Naive thymus-derived CD8-positive, alpha-beta T cell (primary cell): ENCODE measurements at places on chromosomes 12 and 14.

DNA sequence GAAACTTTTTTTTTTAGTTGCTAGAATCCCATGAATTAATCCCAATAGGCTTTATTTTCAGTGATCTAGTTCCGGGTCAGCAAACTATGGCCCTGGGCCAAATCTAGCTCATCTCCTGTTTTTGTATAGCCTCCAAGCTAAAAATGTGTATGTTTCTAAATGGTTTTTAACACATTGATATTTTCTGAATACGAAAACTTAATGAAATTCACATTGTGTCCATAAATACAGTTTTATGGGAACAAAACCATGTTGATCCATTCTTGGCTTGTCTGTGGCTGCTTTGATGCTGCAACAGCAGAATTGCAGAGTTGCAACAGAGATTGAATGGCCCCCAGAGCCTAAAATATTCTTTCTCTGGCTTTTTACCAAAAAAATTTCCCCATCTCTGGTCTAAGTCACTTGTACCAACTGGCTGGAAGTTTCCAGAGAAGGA is 47.5 kb downstream of the ZNF664 start:
- no peak for DNase-seq

DNA sequence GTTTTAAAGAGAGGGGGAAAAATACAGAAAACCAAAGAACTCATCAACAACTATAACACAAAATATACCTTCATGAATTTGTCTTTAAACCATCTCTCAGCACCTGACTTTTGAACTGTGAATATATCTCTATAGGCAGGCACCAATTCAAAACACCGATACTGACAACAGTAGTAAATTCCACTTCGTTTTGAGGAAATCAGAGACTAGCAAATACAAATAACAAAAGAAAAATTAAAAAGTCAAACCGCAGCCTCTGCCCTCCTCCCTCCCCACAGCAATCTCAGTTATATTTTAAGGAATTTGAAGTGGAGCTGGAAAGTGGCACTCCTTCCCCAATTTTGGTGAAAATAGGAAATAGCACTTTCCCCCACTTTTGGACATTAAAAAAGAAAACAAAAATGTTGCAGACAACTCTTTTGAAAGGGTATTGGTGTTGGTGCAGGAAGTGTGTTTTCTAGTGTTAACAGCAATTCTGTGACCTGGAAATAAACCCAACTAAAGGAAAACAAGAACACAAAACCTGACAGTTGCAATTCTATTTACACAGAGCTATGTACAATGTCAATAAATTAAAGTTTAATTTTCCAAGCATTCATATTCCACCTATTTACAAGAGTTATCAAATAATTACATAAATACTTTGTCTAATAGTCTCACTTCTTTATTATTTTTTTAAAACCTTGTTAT is 13.5 kb downstream of the TBX3 start:
- no peak for DNase-seq

- DNase-seq: no peak
Observed at GRCh38 chr12:3191450-3191849, 114.3 kb downstream of the TSPAN9 start.

DNA sequence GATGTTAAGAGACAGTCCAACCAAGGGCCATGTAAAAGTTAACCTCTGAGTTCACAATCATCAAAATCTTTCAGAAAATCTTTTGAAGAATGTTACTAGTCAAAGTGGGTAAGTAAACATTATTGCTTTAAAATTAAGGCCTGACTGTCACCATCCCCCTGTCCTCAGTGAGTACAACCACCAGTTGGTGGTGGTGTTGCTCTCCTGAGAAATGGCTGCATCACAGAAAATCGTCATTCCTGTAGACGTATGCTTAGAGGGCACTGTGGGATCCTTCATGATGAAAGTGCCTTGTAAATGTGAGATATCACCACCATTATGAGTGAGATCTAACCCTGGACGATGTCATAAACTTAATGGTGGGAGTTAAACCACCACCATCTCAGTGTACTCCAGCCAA is 451.2 kb downstream of the RPS29 start:
- no peak for DNase-seq

DNA sequence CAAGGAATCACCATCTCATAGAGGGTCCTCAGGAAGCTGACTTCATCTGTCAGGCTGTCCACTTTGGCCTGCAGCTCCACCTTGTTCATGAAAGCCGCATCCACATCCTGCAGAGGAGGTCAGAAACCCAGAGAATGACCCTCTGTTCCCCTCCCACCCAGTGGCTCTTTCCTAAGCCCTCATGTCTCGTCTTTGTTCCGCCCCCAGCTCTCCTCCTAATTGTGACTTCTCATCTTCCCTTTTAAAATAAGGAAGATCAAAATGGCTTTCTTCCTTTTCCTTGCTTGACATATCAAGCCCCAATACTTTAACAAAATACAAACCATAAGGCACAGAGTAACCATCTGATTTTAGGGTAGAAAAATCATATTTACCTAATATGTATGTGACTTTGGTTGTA is 4.4 kb downstream of the KRT76 start:
- no peak for DNase-seq

DNA sequence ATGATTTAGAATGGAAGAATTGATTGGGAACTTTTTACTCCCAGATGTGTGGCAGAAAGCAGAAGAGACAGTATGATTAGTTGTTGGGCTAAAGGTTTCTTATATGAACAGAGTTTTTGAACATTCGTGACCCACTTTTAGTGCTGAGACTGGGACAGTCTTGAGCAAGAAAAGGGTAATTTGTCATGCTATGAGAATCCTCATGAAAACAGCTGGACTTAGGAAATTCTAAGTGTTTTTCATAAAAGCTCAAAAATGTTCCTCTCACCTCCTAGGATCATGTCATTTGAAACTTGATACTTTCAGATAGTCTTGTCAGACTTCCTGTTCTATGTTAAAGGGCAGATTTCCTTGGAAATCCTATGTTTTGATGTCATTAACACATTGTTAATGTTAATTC is 86.1 kb downstream of the MGAT4C start:
- DNase-seq: no peak

- no peak for DNase-seq
Observed at GRCh38 chr14:102878970-102879460, 43.4 kb upstream of the AMN start.

- no peak for DNase-seq
Observed at GRCh38 chr12:119594772-119595445, 1.3 kb downstream of the TMEM233 start.

GRCh38 chr14:99177886-99178835 is 93.8 kb downstream of the BCL11B start:
- no peak for DNase-seq

DNA sequence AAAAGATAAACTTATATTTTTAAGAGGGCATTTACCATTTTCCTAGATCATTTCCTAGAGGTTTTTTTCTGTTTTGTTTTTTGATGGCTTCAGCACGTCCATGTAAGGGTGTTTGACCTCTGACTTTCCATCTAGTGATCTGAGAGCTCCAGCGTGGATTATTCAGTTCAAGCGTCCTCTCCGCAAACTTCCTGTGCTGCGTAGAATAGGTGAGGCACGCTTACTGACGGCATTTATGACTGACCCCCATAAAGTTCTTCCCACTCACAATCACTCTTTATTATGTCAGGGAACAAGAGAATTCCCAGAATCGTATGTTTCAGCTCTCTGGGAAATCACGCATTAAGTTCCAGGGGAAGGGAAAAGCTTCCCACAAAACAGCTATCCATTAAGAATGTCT is 16.4 kb downstream of the CCDC92 start:
- no peak for DNase-seq

DNA sequence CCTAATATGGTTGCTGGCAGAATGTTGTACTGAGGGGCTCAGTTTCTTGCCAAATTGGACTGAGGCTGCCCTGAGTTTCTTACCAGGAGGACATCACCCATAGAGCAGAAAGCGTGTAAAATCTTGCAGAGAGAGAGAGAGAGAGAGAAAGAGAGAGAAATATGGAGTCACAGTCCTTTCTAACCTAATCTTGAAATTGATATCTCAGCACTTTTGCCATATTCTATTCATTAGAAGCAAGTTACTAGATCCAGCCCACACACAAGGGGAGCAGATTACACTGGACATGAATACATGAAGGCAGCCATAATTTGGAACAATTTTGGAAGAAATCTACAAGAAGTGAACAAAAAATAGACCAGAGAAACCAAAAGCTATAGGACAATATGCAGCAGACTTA is 4.1 kb upstream of the CD163L1 start:
- no peak for DNase-seq

- DNase-seq: no peak
Observed at GRCh38 chr14:77559381-77559780, 57.1 kb downstream of the SPTLC2 start.

- peak; percentile 63 for DNase-seq
Observed at GRCh38 chr12:46219877-46220655, 48.8 kb downstream of the SLC38A1 start.

GRCh38 chr12:98754095-98754494 is 109.0 kb downstream of the APAF1 start:
- DNase-seq: no peak

- DNase-seq: no peak
Observed at GRCh38 chr14:59344691-59345455, 120.3 kb downstream of the GPR135 start.

- no peak for DNase-seq
Observed at GRCh38 chr12:51985154-51985835, 21.5 kb upstream of the TAMALIN start.

DNA sequence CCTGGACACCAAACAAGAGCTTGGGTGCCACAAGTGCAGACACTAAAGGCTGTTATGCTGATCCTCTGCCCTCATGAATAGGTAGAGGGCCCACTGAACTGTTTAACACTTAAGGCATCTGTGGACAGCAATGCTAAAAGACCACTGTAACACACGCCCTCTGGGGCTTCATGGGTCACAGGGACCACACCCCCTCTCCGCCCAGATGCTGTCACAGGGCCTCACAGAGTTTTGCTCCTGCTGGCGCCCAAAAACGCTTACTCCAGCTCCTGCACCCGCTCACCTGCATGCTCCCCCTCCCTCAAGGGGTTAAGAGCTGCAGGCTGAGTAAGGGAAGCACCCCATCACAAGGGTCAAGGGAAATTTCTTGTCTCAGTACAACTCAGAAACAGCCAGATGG is 141.8 kb upstream of the NUDT4 start:
- DNase-seq: no peak

- no peak for DNase-seq
Observed at GRCh38 chr14:92994942-92995341, 72.0 kb downstream of the CHGA start.

- DNase-seq: no peak
Observed at GRCh38 chr12:80099259-80099658, at the start of gene OTOGL. Gene OTOGL, plus strand, starts transcription at chr12:80099537. Its CDS starts 109,895 bp downstream, at chr12:80209432.

GRCh38 chr12:89126712-89127111 is 225.6 kb downstream of the DUSP6 start:
- DNase-seq: no peak

- no peak for DNase-seq
Observed at GRCh38 chr12:107661830-107662229, 23.8 kb upstream of the PWP1 start.

DNA sequence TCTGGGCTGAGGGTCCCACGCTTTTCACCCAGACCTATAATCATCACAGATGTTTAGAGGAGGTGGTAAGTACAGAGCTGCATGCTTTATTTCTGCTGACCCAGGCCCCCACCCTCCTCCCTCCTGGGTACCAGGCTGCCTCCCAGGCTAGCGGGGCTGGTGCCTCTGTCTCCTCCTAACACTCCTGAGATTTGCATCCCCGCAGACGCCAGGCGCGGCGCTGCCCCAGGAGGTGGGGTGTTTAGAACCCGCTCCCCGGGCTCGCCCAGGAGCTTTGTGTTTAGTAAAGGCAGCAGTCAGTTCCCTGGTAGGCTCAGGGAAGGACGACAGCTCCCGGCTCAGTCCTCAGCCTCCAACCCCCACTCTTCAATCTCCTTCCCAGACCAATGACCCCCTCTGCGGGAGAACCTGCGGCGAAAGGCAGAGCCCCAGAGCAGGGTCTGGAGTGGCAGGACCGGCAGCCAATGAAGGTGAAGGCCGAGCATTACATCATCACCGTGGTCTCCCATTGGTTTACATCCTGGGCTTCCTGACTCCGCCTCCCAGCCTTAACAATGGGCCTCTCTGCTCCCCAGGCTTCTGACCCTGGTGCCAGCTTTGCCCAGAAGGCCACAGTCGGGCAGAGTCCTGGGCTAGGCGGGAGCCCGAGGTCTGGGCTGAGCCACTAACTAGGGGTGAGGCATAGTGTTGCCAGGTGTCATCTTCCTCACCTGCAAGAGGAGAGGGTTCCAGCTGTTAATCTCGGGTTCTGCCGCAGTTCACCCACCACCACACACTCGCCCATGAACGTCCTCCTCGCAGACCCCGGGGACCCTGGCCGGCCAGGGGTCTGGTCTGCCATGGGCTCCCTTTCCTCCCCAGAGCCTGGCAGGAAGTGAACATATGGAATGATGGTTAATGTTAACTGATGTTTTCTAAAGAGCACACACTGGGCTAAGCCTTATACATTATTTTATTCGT is 57.5 kb downstream of the CALM1 start:
- no peak for DNase-seq

GRCh38 chr12:110217996-110218674 is 62.9 kb upstream of the ATP2A2 start:
- DNase-seq: no peak

DNA sequence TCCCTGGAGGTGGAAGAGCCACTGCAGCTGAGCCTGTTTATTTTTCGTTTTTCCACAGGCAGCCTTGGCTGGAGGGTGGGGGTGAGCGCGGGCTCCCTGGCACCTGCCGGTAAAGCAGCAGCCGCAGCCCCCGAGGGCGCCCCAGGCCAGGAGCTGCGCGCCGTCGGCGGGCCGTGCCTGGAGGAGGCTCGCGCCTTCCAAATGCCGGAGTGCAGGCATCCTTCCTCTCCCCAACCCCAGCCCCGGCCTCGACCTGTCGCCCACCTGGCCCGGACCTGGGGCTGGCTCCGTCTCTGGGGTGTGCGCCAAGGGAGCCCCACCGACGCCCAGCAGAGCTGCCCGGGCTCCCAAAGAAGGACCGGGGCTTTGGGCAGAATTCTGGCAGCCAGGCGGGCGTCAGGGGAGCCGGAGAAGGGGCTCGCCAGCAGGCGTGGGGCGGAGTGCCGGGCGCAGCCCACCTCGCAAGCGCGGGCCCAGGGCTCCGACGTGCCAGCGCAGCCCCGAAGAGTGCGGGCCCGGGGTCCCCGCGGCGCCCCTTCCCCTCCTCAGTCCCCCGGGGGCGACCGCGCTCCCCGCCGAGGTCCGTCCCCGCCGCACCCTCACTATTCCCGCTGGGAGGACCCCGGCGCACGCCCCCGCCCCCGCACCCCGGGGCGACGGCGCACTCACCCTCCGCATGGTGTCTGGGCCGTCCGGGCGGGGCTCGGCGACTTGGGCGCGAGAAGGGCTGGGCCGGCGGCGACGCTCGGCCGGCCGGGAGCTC is 130.3 kb downstream of the NDUFA12 start:
- DNase-seq: no peak

DNA sequence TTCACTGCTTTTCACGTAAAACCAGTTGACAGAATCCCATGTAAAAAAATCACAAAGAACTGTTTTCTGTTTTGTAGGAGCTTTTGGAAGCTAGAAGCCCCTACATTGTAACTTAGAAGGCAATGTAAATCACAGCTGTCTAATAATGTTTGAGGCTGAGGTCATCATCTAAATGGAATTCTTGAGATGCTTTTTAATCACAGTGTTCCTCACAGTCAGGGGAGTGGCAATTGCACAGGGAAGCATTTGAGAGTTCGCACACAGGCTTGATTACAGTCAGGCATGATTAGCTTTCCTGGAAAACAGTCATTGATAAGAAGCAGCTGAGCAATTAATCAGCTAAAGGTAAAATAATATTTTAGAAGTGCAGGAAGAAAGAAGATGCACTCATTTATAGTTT is 2.9 kb downstream of the SLC17A8 start:
- DNase-seq: no peak
